ENCODE measurements at places on chromosomes 5 and 9.

DNA sequence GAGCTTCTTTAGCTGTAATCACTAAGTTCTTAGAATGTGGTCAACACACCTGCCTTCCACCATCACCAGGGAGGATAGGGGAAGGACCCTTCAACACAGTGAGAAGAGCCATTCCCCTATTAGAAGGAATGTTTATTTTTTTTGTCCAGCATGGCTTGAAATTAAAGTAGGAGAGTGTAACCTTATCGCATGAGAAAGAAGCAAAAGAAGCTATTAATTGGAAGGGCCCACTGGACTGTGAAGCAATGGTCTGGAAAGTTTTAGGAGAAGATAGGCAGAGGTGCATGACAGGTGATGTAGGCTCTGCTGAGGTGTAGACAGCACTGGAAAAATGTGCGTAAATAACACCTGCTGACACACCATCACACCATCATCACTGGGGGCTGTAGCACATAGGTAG lies 1526.0 kb downstream of the MAT2B start:
- DNase-seq, result no peak

GRCh38 chr5:169904508-169904907 lies 75.8 kb downstream of the INSYN2B start:
- no peak for DNase-seq

GRCh38 chr9:124373851-124374250 lies 41.4 kb downstream of the PSMB7 start:
- no peak for DNase-seq

GRCh38 chr5:167908606-167909005 lies 382.8 kb upstream of the WWC1 start:
- DNase-seq, result no peak

DNA sequence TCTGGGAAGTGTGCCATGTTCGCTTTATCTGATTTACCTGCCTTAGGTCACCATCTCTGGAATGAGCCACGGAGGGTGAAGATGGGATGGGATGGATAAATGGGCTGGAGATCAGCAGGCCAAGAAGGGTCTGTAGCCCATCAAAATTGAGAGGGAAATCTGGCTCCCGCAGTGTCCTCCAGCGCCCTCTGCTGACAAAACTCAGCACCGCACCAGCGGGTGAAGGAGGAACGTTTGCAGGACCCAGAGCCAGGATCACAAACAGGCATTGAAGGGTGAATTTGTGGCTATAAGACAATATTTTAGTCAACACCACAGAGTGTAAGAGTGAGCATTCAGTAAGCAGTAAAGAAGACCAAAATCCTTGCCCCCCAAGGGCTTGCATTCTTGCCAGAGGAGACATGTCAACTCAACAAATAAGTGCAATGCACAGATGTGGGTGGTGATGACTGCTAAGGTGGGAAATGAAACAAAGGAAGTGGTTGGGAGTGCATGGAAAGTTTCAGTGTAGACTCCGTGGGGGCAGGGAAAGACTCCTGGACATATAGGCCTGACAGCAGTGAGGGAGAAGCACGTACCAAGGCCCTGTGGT lies 124.4 kb downstream of the TENT4A start:
- DNase-seq, result no peak

- no peak for DNase-seq
Observed at GRCh38 chr5:37816331-37816730, 23.5 kb downstream of the GDNF start.

GRCh38 chr5:158393457-158393856 lies 534.5 kb upstream of the CLINT1 start:
- no peak for DNase-seq

DNA sequence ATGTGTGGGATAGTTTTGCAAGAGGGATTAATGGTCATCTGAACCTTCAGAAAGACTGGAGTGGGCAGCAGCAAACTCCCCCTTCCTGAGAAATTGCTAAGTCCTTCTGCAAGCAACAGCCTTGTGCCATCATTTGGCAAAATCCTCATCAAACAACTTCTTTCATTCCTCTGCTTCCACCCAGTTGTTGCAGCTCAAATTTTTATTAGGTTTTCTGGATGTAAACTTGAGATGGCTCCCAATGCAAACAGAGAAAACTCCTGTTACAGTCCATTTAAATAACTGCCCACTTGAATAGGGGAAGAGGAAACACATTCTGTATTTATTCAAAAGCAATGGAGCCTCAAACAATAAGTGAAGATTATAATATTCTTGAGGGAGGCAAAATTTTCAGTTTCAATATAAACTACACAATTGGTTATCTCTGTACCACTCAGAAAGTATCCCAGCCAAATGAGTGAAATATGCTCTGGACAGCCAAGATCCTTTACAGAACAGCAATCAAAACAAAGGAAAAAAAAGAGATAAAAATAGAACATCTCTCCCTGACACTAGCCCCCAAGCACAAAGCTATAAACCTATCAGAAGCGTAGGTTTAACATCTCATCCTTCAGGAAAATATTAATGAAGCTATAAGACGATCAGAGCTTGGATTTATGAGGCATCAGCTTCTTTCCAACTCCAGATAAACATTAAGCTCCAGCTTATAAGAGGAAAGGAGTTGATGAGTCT lies 17.3 kb upstream of the DAP start:
- DNase-seq, result no peak

GRCh38 chr5:73957397-73958001 lies 331.5 kb downstream of the ARHGEF28 start:
- DNase-seq, result no peak

DNA sequence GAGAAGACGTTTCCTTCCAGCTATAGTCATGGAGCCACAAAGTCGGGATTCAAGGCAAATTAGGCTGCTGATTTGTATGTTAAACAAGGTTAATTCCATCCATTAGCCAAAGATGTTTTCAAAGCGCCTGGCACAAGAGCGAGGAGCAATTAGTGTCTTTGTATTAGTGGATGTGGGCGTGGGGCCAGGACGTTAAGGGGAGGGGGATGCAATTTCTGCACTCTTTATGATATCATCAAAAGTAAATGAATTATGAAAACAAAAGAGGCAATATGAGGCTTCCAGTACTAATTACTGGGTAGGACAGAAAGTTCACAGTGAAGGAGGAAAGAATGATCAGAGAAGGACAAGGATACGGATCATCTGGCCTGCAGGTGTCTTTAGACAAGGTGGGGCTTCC lies 230.9 kb upstream of the MSX2 start:
- DNase-seq, result no peak

DNA sequence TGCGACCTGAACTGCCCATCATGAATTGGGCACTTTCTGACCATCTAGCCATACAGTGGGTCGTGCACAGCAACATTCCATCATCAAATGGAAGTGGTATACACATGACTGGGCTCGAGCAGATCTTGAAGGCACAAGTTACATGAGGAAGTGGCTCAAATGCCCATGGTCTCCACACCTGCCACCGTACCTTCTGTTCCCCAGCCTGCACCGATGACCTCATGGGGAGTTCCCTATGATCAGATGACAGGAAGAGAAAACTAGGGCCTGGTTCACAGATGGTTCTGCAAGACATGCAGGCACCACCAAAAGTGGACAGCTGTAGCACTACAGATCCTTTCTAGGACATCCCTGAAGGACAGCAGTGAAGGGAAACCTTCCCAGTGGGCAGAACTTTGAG lies 21.8 kb downstream of the MTMR12 start:
- no peak for DNase-seq

DNA sequence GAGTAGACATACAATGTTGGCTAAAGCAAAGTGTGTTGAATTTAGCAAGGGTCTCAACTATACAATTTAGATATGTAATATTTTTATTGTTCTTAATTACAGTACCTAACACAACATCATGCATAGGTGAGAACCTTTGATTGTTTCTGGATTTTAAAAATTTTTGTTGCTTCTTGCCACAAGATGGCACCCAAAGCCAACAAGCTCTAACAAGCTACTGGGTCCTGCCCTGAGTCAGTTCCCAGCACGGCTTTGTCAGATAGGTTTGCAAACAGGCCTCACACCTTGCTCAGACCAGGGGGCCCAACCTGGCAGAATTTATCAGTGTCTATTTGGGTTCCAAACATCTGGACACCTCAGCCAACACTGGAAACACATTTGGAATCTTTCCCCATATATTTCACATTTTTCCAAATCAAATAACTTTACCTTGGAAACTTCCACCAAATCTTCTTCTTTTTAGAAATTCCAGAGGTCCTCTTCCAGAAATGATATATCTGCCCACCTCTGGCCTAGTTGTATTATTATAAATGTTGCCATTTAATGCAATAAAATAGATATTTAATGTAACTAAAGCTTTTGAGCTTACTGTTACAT lies 49.5 kb upstream of the EGFLAM start:
- DNase-seq, result no peak

DNA sequence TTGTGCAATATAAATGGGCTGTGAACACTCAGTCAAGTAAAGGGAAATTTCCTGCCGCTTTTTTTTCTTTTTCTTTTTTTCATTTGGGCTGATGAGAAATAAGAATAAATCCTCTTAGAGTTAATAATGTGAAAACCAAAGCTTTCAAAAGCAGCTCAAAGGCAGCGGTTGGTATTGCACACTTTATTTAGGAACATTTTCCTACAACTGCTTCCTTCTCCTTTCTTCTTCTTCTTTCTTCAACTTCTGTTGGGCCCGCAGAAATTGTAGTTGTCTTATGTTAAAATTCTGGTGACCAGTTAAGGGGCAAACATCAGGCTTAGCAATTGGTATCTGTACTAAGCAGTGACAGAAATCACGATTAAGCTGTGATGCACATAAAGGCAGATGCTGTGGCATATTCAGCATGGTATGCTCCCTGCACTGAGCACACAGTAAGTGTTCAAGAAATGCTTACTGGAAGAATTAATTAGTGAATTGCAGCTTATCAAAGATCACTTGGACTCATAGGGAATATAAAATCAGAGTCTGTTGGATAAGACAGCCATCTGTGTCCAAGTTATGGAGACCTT lies 85.4 kb downstream of the ANKRD55 start:
- no peak for DNase-seq

DNA sequence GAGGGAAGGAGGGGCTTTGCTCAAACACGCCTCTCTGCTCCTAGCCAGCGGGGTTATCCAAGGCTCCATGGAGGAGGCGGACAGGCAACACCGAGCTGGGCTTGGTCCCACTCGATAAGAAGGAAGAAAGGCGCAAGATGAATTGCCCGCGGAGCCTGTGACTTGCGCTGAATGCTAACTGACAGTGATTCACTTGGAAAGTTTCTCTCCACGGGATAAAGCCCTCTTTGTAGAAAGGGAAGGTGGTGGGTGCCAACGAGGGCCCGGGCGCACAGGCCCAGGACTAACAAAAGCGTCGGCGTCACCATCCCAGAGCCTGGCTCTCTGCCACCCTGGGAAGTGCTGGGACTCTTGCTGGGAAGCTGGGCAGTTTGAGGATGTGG lies 76.0 kb downstream of the VAV2 start:
- no peak for DNase-seq

- no peak for DNase-seq
Observed at GRCh38 chr5:2191972-2192371, 309.2 kb upstream of the IRX4 start.

- no peak for DNase-seq
Observed at GRCh38 chr5:177225798-177226197, 77.7 kb downstream of the RAB24 start.

GRCh38 chr5:128629157-128629556 lies 91.1 kb upstream of the FBN2 start:
- DNase-seq, result no peak

DNA sequence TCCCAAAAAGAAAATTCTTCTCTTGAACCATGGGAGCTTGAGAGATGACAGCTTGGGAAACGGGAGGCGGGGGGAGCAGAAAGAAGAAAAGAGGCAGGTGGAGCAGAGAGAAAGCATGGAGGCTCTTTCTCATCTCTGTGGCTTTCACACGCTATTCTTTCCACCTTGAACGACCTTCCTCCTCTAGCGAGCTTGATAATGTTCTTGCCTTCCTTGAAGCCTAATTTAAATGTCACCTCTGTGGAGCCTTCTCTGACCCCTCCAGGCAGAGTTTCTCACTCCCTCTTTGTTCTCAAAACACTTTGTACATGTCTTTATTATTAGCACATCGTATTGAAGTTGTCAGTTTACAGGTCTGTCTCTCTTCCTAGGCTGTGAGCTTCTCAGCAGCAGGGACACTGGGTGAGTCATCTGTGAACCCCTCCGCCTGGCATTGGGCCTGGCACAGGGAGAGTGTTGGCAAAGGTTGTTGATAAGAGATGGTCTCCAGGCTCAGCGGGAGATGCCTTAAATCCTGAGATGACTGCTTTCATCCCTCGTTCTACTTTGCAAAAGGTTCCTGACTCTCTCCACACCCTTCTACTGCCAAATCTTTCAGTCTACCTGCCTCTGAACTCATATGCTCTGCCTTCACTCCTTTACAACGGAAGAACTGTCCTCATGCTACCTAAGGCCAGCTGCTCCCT lies 14.1 kb upstream of the STRBP start:
- no peak for DNase-seq

- no peak for DNase-seq
Observed at GRCh38 chr5:137167187-137167586, 331.9 kb downstream of the SPOCK1 start.

DNA sequence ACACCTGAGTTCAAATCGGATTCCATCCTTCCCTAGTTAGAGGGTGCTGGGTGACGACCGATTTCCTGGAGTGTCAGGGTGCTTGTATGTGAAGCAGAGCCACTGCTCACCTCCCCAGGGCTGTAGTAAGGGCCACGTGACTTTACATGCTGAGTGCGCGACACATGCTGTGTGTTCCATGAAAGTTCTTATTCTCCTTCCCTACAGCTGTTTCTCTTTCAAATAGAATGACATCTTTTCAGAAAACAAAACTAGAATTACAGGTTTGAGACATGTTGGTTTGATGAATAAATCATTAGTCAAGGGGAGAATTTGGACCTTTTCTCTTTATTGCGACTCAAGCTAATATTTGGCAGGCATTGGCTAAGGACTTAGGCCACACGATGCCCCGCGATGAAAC lies 113.1 kb downstream of the JMY start:
- DNase-seq, result no peak

DNA sequence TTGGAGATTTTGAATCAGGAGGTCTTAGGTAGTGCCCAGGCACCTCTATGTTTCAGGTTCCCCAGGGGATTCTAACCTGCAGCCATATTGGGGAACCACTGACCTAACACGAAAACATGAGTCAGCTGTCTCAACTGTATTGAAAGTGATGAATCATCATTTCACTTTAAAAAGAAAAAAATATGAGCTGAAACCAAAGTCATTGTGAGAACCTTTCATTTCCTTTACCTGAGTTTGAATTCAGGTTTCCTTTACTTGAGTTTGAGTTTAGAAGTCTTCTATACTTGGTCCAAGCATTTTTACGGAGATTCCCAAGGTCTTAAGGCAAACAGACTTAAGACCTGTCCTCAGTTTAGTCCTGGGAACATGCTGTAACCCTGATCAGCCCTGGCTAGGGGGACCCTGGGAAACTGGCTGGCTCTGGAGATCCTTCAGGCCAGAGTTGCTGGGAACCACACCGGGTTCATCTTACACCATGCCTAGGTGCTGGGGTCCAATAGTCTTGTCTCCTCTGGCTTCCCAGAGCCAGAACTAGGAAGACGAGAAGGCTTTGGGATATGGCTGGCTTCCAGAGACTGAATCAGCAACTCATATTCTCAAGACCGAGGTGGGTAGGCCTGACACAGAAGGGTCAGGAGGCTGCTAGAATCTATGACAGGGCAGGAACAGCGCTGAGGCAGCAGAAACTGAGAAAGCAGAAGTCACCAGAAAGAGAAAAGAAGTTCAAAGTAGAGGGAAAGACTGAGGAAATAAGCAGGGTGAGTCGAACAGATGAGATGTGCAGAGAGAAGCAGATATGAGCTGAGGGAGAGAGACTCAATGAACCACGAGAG lies 16.4 kb upstream of the PDCD1LG2 start:
- DNase-seq, result peak; percentile 51

Data from amniotic stem cell (primary cell).